ENCODE measurements at places on chromosomes 4 and X.

GRCh38 chr4:158122501-158122900 is 50.3 kb downstream of the GASK1B start:
- DNase-seq: no peak

DNA sequence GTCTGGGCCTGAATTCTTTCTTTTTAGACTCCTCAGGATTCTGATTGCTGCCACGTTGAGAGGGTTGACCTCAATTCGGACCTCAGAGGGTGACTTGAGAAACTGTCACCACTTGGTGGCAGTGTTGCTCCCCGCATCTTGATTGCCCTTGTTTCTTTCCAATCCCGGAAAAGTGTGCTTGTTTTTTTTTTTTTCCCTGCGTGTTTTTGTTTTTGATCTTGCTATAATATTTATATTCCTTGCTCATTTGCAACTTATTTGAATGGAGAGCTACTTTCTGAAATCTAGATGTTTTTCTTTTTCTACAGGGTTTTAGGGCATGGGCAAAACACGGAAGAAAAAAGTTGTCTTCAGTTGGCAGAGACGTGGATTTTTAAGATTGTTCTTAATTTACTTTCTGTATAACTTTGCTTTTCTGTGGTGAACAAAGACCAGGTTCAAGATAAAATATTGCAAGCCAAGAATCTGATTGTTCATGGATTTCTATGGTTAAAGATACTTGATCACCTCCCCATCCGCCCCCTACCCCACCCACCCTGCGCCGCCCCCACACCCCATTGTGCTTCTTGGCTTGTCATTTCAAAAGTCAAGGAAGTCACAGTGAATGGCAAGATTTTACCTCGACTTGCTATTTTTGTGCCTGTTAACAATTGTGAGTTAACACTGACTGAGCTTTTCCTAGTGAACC is 102.0 kb downstream of the PTTG2 start:
- DNase-seq: no peak

DNA sequence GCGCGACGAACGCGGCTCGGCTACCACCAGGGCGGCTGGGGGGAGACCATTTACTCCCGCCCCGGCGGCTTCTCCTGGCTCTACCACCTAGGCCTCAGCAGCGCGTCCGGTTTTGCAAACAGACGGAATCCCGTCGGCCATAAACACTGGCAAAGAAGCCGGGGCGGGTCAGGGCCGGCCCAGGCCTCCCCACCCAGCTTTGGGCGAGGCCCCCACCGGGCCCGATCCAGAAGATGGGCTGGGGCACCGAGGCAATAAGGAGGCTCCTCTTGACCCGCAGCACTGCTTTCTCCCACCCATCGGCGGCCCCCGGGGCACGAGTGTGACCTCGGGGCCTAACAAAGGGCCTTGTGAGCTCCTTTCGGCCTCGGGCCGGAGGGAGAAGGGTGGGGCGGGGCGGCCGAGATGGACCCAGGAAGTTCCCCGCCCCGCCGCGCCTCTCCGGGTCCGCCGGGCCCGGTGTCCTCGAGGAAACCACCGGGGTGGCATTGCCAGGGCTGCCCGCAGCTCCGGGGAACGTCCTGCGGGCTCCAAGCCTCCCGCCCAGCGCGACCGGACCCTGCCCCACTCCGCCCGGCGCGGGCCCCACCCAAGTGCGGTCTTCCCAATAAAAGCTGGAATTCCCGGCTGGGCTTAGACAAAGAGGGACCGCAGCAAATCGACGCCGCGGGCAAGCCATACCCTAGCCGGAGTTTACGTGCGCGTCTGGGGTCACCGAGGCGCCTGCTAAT is 5.9 kb downstream of the BCOR start:
- no peak for DNase-seq

- peak; percentile 60 for DNase-seq
Measured at GRCh38 chrX:80765220-80765625, 44.5 kb downstream of the BRWD3 start.

- no peak for DNase-seq
Measured at GRCh38 chrX:123834116-123834515, 25.7 kb upstream of the XIAP start.

DNA sequence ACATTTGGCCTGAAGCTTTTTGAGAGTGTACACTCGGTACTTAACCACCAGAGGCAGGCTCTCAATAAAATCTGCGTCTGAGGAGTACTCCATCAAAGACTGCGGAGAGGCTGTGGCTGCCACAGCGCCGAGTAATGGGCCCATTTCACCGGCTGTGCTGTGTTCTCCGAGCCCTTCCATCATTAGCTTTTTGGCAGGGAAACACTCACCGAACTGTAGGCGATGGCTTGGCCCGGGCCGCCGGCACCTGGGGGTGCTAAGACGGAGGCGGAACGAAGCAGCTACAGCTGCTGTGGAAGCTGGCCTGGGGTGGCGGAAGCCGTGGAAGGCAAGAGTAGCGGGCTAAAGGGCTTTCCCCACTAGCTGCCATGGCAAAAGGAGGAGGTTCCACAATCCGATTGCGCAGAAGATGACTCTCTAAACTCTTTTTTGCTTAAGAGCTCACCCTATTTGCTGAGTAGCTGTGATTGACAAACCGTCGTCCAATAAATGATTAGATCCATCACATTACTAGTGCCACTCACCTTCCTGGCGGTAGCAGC is 48.5 kb upstream of the PABPC1L2A start:
- DNase-seq: no peak

DNA sequence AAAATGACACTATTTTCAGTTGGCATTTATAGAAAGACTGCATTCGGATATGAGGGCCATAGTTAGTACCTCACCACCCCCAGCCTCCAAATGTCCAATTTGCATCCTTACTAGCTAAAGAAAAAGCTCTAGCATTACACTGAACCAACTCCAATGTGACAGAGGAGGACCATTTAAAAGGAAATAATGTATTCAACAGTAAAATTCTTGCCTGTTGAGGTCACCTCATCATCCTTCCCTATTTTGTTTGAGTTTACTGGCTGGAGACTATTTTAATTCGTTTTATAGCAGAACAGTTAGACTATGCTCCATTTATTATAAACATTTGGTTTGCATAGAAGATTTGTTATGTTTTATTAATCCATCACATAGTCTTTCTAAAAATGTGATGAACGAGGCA is 88.2 kb upstream of the PPARGC1A start:
- DNase-seq: no peak

- DNase-seq: no peak
Measured at GRCh38 chr4:36301127-36301526, 19.7 kb downstream of the DTHD1 start.

- DNase-seq: no peak
Measured at GRCh38 chr4:179981161-179981560, 2262.0 kb upstream of the TENM3 start.

DNA sequence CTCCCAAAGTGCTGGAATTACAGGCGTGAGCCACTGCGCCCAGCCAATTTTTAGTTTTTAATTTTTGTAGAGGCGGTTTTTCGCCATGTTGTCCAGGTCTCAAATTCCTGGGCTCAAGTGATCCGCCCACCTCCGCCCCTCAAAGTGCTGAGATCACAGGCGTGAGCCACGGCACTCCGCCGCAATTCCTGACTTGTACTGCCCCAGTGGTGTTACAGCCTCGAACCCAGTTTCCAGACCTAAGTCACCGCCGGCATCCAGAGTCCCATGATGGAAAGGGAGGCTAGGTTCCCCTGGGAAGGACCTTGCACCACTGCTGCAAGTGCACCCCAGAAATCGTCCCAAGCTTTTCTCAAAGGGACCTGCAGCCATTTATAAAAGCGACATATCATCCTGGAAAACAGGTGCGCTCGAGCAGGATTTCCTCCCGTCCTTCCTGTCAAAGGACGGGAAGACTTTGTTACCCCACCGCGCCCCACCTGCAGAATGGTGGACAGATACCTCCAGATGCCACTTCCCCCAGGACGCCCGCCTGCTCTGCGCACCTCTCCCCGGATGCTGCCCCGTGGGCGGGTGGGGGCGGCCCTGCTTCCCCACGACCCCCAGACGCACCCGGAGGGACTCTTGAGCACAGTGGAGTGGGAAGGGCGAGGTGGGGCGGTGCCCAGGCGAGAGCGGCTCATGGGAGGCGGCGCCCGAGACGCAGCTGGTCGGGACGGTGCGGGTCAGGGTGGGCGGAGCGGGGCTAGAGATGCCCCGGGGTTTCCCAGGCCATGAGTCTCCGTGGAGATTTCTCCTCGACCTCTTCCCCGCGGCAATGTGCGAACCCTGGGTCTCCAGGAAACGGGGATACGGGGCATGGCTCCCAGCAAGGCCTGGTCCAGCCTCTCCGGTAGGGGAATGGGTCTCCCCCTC is 947 bp upstream of the RPL10 start:
- no peak for DNase-seq

- DNase-seq: no peak
Measured at GRCh38 chrX:102846544-102847236, 90.4 kb upstream of the RAB40AL start.

GRCh38 chr4:83074086-83074704 is 39.2 kb downstream of the COPS4 start:
- peak; percentile 45 for DNase-seq

- no peak for DNase-seq
Measured at GRCh38 chr4:55736605-55737183, 82.9 kb upstream of the EXOC1L start.

GRCh38 chr4:172654457-172654856 is 514.2 kb upstream of the GALNT7 start:
- DNase-seq: no peak

- no peak for DNase-seq
Measured at GRCh38 chr4:7938609-7939376, 868 bp downstream of the AFAP1 start.

- no peak for DNase-seq
Measured at GRCh38 chr4:179858221-179858620, 2385.0 kb upstream of the TENM3 start.

- no peak for DNase-seq
Measured at GRCh38 chr4:157739242-157739641, 433.6 kb downstream of the GASK1B start.

GRCh38 chr4:7076696-7077082 is 8.8 kb upstream of the GRPEL1 start:
- no peak for DNase-seq

GRCh38 chr4:74823194-74823593 is 28.9 kb upstream of the BTC start:
- DNase-seq: no peak

DNA sequence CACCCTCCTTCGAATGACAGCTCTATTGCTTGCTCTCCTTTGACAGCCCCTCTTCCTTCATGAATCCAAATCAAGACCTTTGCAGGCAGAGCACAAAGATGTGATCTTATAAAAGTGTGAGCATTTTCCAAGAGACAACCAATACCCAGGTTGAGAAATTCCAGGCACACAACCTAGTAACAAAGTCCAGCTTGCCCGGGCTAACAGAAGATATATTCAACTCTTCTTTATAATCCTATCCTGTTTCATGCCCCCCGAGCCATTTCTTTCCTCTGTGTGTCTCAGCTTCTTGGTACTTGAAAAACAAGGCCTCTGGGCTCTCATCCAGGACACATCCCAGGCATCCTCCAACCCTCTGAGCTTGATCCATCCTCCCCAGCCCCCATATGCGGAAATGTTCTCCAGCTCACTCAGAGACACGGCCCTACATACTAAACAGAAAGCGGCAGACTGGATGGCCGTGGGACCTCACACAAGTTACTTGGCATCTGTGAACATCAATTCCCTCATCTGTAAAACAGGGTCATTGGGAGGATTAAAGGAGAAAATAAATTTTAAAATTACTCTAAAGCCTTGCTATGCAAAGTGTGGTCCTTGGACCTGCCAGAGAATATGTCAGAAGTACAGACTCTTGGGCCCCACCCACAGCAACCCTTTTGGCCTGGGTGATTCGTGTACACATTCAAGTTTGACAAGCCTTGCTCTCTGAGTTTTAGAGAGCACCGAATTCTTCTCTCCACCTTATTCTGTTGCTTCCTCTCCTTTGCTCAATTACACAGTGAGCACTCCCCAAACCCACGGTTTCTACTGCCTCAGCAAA is 627.0 kb downstream of the BCOR start:
- no peak for DNase-seq

- DNase-seq: no peak
Measured at GRCh38 chrX:145190801-145191389, 56.4 kb upstream of the SPANXN1 start.

- DNase-seq: no peak
Measured at GRCh38 chr4:80049813-80050534, 23.1 kb downstream of the ANTXR2 start.

GRCh38 chrX:97311066-97311778 is 427.5 kb downstream of the RPA4 start:
- no peak for DNase-seq

DNA sequence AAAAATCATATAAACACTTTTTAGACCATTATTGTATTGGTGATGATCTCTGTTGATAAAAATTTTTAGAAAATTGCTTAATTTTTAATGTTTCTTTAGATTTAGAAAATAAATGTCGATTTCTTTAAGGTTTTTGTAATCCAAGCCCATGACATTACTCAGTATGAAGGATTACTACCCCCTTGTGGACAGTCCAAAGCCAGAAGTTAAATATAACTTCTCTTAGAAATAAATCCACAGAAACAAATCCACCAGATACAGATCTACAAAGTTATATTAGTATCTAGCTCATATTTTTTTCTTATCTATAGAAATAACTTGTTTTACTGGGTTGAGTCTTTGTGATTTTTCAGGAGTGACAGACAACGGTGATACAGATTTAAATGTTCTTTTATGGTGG is 18.9 kb downstream of the TIFA start:
- DNase-seq: no peak

GRCh38 chr4:24751926-24752539 is 43.3 kb upstream of the SOD3 start:
- no peak for DNase-seq

DNA sequence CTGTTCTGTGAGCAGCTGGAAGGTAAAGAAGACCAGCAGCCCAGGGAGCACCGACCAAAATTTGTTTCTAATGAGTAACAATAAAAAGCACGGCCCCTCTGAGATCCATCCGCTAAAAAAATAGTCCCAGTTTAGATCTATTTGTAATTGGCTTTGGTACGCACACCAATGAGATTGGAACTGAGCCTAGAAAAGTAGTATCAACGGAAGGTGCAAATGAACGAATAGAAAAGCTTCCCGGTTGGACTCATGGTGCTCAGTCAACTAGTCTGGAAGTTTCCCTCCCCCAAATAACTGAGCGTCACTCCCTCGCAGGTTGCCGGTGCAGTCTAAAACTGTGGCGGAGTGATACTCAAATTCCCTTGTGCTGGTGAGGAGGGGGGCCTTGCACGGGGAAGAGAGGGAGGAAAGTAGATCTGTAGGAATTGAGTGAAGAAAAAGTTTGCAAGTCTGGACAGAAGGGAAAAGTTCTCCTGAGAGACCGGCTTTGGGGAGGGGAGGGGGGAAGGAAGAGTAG is at the start of gene COL4A5:
Gene COL4A5, plus strand, starts transcription at position 413 of the 517 bp plus-strand sequence. CDS start 288 bp downstream, outside the sequence.
- peak; percentile 36 for DNase-seq

GRCh38 chrX:151175283-151176062 is 911 bp upstream of the GPR50 start:
- no peak for DNase-seq

DNA sequence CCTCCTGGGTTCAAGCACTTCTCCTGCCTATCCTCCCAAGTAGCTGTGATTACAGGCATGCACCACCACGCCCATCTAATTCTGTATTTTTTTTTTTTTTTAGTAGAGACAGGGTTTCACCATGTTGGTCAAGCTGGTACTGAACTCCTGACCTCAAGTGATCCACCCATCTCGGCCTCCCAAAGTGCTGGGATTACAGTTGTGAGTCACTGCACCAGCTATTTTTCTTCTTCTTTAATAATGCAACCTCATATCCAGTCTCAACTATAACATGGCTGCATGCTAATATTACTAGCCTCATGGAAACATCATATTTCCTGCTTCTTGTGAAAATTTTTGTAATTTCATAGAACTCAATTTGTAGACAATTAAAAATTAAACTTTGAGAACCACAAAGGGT is 706.5 kb downstream of the KCTD8 start:
- no peak for DNase-seq

- no peak for DNase-seq
Measured at GRCh38 chr4:7771056-7771455, 168.6 kb downstream of the AFAP1 start.
